ENCODE measurements at places on chromosomes 16 and 17.

GRCh38 chr17:81925860-81926450 is 1.6 kb downstream of the MAFG start:
- DNase-seq: no peak

GRCh38 chr17:82100502-82101298 is 2.7 kb upstream of the FASN start:
- no peak for DNase-seq

DNA sequence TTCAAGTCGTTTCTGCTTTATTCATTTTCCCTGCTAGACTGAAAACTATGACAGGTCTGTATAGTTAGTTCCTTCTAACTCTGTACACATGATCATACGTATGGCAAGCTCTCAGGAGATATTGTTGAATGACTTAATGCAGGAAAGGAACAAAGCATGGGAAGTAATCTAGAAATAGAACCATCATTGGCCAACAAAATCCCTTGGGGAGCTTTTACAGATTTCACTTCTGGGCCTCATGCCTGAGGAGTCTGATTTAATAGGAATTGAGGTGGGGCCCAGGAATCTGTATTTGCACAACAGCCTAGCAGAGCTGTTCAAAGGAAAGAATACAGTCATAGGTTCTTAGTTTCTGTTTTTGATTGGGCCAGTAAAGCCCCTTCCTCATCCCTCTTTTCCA is 229.2 kb downstream of the MAP2K6 start:
- no peak for DNase-seq

- DNase-seq: no peak
Measured at GRCh38 chr17:60361889-60362288, 30.0 kb downstream of the USP32 start.

DNA sequence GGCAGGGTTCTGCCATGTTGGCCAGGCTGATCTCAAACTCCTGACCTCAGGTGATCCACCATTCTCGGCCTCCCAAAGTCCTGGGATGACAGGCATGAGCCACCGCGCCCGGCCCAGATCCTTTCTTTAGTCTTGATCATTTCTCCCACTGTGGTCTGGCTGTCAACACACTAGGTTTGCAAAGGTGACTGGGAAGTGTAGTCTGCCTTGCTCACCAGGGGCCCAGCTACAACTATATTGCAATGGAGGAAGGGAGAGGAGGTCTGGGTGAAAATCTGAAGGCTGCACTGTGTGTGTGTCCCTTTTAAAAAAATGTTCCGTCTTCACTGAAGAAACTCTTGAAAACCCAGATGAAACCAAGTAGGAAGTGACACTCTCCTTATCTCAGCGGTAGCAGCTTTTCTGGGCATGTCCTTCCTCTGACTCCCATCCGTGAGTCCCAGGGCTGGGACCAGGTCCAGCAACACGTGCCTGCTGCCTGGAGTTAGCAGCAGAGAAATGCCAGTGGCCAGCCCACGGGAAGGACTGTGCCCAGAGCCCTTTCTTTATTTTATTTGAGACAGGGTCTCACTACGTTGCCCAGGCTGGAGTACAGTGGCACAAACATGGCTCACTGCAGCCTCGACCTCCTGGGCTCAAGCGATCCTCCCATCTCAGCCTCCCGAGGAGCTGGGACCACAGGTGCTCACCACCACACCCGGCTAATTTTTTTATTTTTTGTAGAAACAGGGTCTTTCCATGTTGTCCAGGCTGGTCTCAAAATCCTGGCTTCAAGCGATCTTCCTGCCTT is 17.8 kb upstream of the KIF19 start:
- no peak for DNase-seq

DNA sequence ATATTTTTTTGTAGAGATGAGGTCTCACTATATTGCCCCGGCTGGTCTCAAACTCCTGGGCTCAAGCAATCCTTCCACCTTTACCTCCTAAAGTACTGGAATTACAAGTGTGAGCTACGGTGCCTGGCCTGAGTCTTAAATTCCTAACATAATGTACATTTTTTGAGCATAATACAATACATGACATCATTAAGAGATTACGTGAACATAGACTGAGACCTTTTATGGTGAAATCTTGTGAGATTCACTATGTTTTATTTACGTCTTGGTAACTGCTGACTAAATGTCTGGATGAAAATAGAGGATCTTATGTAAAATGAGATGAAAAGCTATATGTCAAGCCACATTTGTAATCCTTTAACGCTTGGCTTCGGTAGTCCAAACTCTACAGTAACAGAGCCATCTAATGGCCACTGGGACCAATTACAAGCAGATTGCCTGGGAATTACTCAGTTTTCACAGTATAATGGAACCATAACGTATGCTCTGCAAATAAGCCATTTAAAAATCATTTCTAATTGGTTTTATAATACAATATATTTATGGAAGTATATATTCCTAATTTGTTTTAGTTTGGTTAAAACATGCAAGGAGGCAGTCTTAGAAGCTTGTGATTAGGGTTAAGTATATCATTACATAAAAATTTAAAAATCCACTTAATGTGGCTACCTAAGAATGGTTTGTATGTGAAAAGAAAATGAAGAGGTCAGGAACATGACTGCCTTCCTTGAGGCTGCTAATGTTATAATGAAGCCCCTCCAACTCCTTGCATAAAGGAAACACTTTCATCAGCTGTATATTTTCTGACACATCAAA is 8.1 kb upstream of the EFCAB13 start:
- no peak for DNase-seq

- no peak for DNase-seq
Measured at GRCh38 chr17:66025551-66025950, 166.4 kb downstream of the CEP112 start.

DNA sequence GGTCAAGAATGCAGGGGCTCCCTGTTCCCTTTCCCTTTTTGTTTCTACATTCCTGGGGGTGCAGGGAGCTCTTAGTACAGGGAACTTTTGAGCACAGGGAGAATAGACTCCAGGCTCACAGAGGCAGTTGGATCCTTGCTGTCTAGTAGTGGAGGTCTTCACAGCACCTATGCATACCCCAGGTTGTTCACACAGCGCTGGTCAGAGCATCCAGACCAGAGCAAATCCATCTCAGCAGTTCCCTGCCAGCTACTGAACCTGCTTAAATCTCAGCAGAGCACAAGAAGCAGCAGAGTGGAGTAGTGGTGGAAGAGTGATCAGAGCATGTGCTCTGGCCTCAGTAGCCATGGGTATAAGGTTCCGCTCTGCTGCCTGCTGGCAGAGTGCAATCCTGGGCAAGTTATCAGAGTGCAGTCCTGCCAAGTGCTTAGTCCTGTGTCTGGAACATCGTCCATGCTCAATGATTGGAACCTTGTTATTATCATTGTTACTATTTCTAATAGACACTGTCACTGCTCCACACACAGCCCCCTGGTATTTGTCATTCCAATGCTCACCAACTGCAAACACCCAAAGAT is 220.4 kb downstream of the CBLN1 start:
- DNase-seq: no peak

GRCh38 chr17:72394531-72394930 is 273.7 kb downstream of the SOX9 start:
- DNase-seq: no peak

DNA sequence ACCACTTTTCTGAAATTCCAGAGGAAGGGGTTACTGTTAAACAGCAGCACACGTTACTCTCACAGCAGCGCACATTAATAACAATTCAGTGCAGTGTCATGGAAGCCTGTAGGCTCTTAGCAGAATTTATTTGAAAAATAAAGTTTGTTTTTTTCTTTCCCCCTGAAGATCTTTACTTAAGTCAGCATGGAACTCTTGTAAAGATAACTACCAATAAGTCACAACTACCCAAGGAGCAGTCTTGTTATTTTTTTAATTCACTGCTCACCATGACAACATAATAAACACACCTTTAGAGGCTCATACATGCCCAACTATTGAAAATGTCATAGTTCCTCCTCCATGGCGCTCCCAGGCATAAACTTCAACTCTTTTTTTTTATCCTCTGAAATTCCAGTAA is 31.8 kb upstream of the PSMD7 start:
- no peak for DNase-seq

GRCh38 chr17:13320046-13320785 is 281.5 kb downstream of the HS3ST3A1 start:
- no peak for DNase-seq

DNA sequence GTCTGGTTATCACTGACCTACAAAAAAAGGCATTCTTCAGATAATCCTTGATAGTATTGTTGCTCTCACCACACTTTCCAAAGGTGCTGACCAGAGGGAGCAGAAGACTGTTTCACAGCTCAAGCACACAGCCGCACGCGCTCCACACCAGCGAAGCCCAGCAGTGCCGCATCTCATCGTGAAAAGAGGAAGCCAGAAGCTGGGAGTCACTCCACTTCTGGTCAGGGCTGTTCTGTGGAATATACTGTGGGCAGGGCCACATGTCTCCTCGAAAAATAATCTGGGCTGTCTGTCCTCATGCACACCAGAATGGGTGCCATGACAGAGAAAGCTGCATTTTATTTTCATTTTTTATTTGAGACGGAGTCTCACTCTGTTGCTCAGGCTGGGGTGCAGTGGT is 7.3 kb upstream of the PRSS36 start:
- no peak for DNase-seq
